ENCODE measurements at places on chromosomes 3 and 15.
A peak's percentile ranks its signal among the peaks of the same experiment; 100 is the strongest.

DNA sequence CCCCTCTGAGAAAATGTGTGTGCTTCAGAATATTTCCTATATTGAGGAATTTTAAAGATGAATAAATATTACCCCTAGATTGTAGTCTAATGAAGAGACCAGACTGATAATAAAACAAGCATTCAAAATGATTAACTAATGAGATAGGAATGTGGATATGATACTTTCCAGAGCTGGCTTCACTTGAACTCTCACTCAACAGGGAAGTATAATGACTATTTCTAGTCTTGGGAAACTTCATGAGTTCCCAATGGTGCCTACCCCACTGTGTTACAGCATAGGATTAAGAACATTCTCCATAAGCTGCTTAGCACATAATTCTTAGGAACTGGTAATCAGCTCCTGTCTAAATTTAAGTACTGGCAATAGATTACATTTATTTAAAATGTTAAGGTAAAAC is 261.5 kb upstream of the ZNF385D start:
- no peak for DNase-seq

- DNase-seq, result no peak
These were observed 38.7 kb downstream of the ANP32A start for GRCh38 chr15:68781766-68782588.

DNA sequence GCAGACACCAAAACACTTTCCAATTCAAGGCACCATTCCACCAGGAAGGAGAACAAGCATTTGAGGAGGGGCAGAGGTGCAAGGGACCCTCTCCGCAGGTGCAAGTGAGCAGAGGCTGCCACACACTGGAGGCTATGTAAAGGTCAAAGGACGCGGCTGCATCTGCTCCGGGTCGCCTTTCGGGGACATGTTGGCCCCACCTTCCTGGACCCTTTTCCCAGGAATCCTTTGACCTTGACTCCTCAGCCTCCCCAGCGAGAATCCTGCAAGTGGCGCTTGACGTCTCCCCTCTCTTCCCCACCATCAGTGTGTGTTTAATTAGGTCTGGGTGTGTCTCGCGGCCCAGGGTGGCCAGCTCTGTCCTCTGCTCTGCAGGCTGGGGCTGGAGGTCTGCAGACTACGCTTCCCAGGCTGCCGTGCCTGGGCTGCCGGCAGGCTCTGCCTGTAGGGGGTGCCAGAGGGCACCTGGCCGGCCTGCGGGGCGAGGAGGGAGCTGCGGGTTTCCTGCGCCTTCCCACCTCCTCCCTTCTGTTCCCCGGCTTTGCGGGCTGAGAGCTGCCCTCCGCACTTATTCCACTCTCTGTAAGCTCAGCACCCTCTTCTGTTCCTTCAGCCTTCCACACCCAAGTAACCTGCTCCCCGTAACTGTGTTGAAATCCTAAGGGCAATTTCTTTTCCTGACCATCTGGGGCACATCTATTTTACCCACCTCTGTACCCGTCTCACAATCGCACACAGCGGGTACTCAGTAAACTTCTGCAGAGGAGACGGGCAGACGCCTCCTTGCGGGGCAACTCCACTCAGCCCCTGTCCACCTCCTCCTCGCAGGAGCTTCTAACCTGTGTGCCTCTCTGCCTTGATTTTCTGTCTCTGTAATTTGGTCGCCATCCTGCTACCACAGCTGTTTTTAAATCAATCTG is 129.8 kb downstream of the NSMCE3 start:
- peak; percentile 3 for DNase-seq

- peak; percentile 62 for DNase-seq
These were observed 4.3 kb upstream of the MTFMT start for GRCh38 chr15:65033659-65034269.

- DNase-seq, result no peak
These were observed 344.1 kb downstream of the UNC13C start for GRCh38 chr15:54322341-54322740.

GRCh38 chr15:99514306-99514705 is 51.5 kb upstream of the MEF2A start:
- DNase-seq, result no peak

- DNase-seq, result no peak
These were observed 43.7 kb downstream of the ATP8B4 start for GRCh38 chr15:50075319-50075718.

GRCh38 chr3:52043750-52044149 is 12.6 kb downstream of the DUSP7 start:
- no peak for DNase-seq

GRCh38 chr15:41401904-41402267 is 410 bp downstream of the NDUFAF1 start:
- no peak for DNase-seq

DNA sequence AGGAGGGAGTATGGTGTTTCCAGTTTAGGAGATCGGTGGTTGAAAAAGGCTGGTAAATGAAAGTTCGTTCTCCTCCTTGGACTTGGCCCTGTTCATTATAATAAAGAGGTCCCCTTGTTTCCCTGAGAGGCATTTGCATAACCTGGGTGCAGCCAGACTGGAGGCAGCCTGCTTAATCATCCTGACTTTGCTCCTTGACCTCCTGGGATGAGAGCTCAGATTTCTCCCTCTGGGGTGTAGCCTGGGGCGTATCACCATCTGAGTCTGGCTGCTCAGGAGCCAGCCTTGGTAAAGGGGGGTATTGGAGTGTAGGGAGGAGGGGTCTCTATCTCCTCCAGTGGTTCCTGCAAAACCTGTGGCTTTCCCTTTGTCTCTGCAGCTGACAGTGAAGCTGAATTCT is 21.3 kb upstream of the ACAD9 start:
- DNase-seq, result no peak

- DNase-seq, result no peak
These were observed 23.3 kb upstream of the CTSH start for GRCh38 chr15:78968114-78968513.

DNA sequence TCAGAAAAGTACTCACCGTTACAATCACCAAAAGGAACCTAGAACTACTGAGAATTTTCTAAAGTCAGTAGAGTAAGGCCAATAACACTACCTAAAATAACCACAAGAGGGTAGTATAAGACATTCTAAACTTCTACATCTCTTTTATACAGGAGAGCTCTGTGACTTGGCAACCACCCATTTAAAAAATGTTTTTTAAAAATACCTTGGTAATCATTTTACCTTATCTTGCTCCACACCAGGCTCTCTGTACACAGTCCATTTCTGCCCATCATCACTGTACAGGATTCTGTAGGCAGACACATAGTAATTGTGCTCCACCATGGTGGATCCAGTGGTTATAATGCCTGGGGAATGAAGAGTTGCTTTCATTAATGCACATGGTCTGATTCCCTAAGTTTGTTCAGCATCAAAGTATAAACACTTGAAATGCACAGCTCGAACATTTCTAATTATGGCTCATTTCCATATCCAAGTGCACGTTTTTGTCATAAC is 54.5 kb downstream of the ST3GAL6 start:
- peak; percentile 74 for DNase-seq

- DNase-seq, result no peak
These were observed 104.5 kb upstream of the BFSP2 start for GRCh38 chr3:133295199-133295901.

DNA sequence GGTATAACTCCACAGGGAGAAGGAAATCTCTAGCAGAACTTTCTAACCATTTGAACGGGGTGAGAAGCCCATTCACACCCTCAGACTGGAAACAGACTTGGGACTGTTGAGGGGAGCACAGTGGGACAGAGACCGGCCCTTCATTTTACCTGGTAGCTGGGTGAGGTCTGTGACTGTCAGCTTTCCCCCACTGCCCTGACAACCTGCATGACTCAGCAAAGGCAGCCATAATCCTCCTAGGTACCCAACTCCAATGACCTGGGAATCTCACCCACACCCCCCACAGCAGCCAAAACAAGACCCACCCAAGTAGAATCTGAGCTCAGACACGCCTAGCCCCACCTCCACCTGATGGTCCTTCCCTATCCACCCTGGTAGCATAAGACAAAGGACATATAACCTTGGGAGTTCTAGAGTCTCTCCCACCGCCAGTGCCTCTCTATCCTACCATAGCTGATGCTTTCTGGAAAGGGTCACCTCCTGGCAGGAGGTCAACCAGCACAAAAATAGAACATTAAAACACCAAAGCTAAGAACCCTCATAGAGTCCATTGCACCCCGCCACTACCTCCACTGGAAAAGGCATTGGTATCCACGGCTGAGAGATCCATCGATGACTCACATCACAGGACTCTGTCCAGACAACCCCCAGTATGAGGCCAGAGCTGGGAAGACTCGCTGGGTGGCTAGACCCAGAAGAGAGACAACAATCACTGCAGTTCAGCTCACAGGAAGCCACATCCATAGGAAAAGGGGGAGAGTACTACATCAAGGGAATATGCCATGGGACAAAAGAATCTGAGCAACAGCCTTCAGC is 28.0 kb downstream of the SENP7 start:
- DNase-seq, result no peak

DNA sequence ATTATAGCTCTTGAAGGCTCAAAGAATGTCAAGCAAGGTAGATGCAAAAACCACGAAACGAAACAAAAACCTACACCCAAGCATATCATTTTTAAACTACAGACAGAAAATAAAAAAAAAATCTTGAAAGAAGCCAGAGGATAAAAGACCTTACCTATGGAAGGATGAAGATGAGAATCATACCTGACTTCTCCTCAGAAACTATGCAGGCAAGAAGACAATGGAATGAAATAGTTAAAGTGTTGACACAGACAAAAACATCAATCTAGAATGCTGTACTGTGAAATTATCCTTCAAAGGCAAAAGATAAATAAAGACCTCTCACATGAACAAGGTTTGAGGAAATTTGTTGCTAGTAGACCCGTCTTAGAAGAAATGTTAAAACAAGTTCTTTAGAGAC is 372.0 kb downstream of the ZIC4 start:
- no peak for DNase-seq

GRCh38 chr15:57727031-57727430 is 20.5 kb downstream of the POLR2M start:
- DNase-seq, result no peak

DNA sequence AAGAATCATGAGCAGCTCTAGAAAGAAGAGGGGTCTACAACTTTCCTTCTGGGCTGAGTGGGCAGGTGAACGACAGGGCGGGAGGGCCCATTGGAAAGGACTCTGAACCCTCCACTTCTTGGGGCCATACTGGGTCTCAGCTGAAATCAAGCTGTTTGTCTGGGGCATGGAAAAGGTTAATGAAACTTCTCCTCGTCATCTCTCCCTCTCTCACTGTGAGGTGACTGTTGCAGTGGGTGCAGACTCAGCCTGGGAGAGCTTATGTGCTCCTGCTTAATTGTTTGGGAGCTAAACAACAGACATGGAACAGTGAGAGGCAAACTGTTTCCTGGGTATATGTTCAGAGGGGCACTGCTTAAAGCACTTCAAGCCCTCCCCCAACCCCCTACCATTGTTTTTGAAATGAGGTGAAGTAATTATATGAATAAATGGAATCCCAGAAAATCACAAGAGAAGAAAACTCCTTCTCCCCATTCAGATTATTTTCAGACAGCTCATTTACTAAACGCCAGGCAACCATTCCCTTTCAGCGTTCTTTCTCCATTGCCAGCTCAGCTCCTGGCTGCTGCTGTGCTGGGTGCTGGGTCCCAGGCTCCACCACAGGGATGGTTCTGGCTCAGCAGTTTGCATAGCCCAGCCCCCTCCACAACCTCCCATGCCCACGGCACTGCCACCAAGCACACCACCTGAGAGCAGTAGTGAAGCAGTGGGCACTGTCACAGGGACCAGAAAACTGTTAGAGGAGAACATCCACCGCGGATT is 444.9 kb upstream of the TBL1XR1 start:
- DNase-seq, result no peak

- peak; percentile 16 for DNase-seq
These were observed 282.5 kb upstream of the CNTN3 start for GRCh38 chr3:74897006-74897405.

DNA sequence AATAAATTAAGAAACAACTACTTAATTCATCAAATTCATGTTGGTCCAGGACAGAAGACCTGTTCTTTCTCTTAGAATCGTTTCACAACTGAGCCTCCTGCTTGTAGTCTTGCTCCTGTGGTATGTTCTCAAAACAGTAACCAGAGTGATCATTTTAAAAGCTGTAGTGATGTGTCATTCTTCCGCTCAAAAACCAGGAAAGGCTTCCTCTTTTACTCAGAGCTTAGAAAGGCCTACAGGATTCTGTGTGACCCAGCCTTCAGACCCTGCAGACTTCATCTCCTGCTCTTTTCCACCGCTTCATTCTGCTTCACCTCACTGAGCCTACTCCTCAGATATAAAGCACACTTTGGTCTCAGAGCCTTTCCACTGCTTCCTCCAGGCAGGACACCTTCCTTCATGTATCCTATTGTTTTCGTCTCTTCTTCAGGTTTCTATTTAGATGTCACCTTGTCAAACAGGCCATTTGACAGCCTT is 22.7 kb downstream of the ST6GAL1 start:
- DNase-seq, result peak; percentile 94

All from AML-193 (cell line).